ENCODE measurements at places on chromosomes 7 and 10.
A peak's percentile ranks its signal among the peaks of the same experiment; 100 is the strongest.

- DNase-seq, result no peak
These were observed 13.5 kb downstream of the AHR start for GRCh38 chr7:17311952-17312351.

GRCh38 chr10:128526791-128527375, 400.7 kb upstream of the MKI67 start:
- no peak for DNase-seq

DNA sequence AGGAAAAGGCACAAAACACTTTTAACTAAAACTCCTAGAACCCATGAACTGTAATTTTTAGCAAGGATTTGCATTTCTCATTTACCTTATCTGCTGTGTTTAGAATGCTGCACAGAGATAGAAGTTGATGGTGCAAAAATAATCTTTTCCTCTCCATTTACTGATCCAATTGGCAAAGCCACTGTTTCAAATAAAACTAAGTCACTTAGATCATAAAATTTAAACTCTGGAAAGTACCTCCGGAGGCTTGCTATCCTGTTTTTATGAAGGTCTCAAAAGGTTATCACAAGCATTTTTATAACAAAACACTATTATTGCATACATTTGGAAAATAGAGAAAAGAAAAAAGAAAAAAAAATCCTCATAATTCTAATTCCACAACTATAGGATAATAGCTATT, 7.6 kb downstream of the CPA2 start:
- no peak for DNase-seq

DNA sequence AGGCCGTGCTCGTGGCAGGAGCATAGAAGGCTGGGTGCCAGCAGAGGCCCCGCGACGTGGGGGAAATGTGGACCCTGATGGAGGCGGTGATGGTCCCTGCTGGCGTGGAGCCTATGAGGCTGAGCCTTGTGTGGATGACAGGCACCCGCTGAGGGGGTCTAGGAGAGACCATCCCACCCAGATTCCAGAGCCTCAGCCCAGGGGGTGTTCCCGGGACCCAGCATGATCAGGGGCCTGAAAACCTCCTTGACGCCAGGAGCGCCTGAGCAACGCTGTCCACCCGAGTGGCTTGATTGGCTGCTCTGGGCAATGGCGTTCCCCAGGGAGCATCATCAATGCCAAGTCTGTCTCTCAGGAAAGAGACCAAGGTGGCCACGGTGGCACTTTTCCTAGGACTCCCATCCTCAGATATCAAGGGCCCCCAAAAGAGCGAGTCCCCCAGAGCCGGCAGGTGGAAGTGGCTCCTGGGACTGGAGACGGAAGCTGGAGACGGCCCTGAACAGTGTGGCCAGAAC, 61.1 kb downstream of the PWWP2B start:
- DNase-seq, result no peak

- DNase-seq, result no peak
These were observed 2.1 kb downstream of the SPRN start for GRCh38 chr10:133422223-133422806.

DNA sequence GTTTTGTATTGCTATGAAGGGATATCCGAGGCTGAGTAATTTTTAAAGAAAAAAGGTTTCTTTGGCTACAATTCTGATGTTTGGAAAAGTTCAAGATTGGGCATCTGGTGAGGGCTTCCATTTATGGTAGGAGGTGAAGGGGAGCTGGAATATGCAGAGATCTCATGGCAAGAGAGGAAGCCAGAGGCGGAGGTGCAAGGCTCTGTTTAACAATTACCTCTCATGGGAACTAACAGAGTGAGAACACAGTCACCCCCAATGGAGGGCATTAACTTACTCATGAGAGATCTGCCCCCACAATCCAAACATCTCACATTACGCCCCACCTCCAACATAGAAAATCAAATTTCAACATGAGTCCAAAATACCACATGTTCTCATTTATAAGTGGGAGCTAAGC, 62.0 kb downstream of the AKR1D1 start:
- no peak for DNase-seq

DNA sequence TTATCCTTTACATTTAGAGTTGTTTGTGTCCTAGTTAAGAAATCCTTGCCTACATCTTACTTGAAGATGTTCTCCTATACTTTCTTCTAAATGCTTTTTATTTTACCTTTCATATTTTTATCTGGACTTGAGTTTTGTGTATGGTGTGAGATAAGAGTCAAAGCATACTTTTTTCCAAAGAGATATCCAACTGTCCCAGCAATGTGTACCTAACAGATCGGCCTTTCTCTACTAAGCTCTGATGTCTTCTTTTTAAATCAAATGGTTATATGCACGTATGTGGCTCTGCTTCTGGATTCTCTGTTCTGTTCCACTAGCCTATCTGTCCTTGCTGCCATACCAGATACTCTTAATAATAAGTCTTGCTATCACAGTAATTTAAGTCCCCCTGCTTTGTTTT, 7.2 kb downstream of the IKZF5 start:
- DNase-seq, result no peak

- DNase-seq, result no peak
These were observed 38.4 kb downstream of the ADRB1 start for GRCh38 chr10:114081911-114082583.

DNA sequence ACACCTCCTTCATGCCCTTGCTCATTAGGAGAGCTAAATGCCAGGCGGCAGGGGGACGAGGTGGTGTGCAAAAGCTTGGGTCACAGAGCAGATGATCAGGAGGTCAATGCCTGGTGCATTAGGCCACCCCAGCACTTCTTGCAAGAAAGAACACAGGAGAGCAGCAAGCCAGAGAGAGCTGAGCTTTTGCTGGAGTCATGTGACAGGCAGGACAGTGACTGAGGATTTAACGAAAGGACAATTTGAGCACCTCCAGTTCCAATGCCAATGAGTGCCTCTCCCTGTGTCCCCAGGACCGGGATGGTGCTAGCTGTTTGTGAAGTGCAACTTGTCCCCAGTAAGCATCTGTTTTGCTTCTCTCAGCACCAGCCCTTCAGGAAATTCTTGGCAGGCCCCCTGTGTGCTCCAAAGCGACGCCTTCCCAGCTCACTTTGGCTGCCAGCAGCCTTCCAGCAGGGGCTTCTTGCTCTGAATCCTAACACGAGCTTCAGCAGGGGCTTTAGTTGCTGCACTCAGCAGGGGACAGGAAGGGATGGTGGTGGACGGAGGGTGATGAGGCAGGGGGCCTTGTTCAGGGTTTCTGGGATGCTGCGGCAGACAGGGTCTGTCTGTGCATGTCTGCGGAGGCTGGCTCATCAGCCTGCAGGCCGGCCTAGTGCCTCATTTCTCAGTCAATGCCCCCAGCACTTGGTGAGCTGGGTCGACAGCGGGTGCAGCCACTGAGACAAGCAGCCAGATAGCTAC, 368.1 kb downstream of the RPS24 start:
- DNase-seq, result no peak

- no peak for DNase-seq
These were observed 20.3 kb upstream of the PFKP start for GRCh38 chr10:3046981-3047547.

GRCh38 chr7:67825356-67825755, 828.7 kb downstream of the TYW1 start:
- no peak for DNase-seq

- no peak for DNase-seq
These were observed 33.9 kb upstream of the EEPD1 start for GRCh38 chr7:36119005-36119706.

DNA sequence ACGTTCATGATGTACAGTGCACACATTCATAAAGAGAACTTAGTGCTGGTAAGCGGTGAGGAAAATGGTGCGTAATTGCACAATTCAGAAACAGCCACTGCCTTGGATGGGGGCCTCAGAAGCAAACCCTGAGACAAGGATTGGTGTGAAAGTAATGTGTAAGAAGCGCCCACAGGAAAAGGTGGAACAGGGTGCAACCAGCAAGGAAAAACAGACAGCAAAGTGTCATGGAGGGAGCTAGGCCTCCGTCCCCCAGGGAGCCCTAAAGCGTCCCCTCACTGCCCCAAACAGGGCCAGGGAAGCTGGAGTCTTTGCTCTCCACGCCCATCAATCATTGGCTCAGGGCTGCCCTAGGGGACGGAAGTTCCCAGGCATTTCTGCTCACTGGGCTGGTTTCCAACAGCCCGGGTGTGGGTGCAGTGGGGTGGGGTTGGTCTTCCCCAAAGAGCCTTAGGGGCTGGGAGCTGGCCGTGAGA, 9.6 kb upstream of the C10orf105 start:
- DNase-seq, result peak; percentile 40

DNA sequence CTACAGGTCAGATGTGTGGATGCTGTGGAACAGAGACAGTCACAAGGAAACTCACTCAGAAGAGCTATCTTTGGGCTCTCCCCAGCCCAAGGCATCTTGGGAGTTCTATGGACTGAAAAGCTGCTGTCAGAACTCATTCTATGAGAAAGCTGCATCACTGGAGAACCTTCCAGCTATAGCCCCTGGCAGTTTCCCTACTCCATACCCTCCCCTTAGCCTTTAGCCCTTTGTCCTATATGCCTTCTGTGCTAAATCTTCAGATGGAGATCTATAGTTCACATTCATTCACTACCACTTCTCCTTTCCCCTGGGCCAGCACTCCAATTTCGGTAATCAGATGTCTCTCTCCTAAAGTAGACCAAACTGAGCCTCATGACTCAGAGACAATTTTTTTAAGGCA, 6.9 kb downstream of the WNT8B start:
- no peak for DNase-seq

DNA sequence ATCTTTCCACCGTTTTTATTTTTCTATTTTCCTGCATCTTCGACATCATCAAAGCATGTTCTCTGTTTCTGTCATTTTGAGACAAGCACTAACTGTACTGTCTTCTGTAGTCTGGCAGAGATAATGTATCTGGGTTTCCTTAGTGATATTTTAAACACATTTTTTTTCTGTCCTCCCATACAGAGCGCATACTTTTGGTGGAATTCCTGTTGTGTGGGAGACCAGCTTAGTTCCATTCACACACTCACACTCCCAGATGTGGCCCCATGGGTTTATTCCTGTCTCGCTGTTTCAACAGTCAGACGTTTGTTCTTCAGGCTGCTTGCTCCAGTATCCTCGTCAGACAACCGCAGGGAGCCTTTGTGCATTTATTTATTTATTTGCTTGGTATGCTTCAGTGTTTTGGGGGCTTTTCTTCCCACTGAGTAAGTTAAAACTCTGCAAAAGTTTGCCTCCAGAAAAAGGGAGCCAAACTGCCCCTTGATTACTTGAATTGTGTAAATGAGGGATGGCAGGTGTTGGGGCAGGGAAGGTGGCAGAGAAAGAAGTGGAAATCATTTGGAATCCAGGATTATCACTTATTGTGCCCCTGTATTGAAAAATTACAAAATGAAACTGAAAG, 456.8 kb upstream of the KLF6 start:
- DNase-seq, result no peak

GRCh38 chr7:92520024-92520423, 8.3 kb downstream of the PEX1 start:
- DNase-seq, result no peak

GRCh38 chr7:151664268-151664667, 144.6 kb upstream of the RHEB start:
- DNase-seq, result no peak

DNA sequence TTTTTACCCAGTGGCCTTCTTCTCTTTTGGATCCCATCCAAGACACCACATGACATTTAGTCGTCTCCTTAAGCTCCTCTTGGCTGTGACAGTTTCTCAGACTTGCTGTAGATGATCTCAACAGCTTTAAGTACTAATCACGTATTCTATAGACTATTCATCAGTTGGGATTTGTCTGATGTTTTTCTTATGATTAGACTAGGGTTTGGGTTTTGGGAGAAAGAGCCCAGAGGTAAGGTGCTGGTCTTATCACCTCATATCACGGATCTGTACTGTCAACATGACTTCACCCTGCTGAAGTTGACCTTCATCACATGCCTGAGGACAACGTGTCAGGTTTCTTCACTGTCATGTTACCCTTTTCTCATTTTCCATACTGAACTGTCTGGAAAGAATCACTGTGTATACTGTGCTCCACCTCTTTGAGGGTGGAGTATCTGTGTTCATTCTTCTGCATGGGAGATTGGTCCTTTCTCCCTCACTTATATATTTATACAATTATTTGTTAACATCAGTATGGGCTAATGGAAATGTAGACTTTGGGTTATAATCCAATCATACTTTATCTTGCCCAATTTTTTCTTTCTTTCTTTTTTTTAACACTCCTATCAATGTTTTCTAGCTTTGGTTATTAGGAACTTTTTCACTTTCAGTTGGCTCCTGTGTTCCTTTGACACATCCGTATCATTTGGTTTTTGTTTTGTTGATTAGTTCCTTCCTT, 6.4 kb upstream of the HKDC1 start:
- no peak for DNase-seq

DNA sequence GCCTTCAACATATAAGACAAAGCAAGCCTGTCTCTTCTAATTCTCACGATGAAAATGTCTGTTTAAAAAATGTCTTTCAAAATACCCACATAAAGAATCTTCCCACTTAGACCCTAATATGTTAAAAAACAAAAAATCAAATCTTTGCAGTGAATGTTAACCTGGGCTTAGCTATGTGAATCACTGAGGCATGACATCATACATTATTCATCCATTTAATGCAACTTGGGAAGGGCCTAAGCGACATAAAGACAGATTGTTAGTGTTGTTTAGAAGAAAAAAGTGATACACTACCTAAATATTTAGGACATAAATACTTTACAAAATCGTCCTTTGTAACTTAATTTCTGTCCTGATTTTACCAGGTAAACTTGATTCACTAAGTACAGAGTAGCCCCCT, 648.5 kb upstream of the NRP1 start:
- DNase-seq, result no peak

DNA sequence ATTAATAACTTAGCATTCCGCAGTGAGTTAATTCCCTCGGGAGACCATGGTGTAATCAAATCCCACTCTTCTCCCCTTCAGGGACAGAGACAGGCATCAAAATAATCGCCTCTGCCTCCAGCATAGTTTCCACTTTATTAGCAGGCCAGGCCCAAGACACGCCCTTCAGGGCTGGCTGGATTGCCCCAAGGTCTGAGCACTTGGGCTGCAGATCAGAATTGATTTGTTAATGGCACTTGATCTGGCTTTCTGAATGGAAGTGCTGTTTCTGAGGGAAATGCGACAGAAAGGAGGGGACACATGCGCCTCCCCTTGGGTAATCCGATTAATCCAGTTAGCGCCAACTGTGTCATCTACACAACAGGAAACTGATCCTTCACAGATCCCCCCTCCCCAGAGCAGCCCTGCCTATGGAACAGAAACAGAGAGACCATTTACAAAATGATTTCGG, 15.6 kb downstream of the CHAT start:
- no peak for DNase-seq

DNA sequence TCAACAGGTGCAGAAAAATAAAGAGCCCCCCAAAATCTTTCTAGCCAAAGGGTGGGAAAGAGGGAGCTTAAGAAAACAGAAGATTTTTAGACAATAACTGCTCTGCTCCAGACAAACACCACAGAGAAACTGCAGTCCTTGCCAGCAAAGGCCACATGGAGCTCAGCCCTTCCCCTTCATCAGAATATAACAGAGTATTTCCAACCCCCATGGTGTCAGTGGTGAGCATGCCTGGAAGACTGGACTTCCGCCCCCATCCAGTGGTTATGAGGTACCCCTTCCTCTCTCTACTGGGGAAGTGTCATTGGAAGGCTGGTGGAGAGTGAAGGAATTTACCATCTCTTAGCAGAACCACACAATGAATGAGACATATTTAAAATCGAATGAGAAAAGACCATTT, 1007.3 kb upstream of the CELF2 start:
- DNase-seq, result no peak

GRCh38 chr7:106367018-106367420, 82.2 kb upstream of the NAMPT start:
- no peak for DNase-seq

- DNase-seq, result no peak
These were observed 233.6 kb downstream of the BAMBI start for GRCh38 chr10:28910956-28911355.
